ENCODE measurements at places on chromosomes 11 and 22.

DNA sequence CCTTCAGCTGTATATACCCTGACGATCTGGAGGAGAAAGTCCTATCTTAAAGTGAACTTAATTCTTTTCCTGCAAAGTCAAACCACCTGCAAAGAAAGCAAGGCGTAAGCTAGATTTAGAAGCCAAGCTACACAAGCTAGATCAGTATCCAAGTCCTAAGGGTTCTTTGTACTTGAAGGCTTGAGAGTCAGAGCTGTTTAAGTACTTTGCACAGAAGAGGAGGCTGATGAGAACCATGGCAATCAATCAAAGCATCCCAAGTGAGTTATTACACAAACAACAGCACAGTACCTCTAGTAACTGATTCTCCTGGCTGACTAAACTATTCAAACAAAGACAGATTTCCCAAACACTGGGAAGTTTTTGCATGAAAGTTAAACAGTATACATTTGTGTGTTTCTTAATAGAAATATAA lies 1.9 kb downstream of the CDON start:
- no peak for DNase-seq

- DNase-seq, result no peak
Observed at GRCh38 chr11:63945477-63946163, 6.8 kb downstream of the NAA40 start.

- DNase-seq, result no peak
Observed at GRCh38 chr22:25061134-25061533, 108.6 kb downstream of the KIAA1671 start.

DNA sequence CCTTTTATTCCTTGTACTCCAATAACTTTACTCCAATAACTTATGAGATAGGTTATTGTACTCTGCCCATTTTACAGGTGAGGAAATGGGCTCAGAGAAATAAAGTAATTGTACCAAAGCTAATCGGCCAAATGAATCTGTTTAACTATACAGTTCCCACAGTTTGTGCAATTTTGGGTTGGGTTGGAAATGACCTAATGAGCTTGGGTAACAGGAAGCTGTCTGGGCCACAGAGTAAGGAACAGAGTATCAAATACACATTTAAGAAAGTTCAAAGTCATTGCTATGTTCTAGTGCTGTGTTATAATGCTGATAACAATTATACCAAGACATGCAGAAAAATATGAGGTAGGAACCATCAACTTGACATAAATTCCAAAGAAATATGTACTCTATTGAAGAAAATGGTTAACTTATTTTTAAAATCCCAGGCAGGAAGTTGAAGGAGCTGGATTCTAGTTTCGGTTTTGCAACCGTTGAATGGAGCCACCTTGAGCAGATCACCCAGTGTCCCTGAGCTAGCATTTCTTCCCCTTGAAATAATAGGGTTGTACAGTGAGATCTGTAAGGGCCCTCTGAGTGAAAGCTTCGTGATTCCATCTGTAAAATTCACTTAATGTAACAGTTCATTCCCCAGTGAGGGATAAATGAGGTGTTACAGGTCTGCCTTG lies 360.9 kb upstream of the NARS2 start:
- no peak for DNase-seq

DNA sequence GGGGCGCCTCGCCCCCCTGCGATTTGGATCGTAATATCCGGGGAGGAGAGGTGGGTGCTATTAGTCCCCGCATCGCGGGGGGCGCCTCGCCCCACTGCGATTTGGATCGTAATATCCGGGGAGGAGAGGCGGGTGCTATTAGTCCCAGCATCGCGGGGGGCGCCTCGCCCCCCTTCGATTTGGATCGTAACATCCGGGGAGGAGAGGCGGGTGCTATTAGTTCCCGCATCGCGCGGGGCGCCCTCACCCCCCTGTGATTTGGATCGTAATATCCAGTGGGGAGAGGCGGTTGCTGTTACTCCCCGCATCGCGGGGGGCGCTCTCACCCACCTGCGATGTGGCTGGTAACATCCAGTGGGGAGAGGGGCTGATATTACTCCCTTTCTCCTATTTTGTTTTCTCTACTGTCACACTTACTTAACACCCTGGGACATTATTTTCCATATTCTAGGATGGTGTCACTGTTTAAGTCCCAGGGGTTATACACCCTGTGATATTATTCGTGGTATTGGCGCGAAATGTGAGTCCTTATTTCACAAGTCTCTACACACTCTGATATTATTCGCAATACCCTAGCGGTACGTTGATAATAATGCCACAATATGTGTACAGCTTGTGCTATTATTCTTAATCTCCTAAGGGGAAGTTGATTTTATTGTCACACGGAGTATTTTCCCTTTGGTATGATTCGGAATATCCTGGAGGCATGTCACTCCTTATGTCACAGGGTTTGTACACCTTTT lies 57.8 kb upstream of the ALDH3B2 start:
- DNase-seq, result no peak

DNA sequence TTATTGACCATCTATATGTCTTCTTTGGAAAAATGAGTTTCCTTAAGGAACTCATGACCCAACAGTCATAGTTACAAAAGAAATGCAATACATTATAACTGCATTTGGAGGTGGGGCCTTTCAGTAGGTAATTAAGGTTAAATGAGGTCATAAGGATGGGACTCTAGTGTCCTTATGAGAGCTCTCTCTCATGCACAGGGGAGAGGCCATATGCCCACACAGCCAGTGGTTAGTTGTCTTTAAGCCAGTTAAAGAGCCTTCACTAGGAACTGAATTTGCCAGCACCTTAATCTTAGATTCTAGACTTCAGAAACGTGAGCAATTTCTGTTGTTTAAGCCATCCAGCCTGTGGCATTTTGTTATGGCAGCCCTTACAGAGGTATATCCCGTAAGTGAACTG lies 27.3 kb downstream of the INTS4 start:
- DNase-seq, result no peak

- DNase-seq, result no peak
Observed at GRCh38 chr11:92861634-92862033, 107.8 kb upstream of the MTNR1B start.

GRCh38 chr11:108324587-108324986 lies 101.7 kb downstream of the ATM start:
- no peak for DNase-seq

DNA sequence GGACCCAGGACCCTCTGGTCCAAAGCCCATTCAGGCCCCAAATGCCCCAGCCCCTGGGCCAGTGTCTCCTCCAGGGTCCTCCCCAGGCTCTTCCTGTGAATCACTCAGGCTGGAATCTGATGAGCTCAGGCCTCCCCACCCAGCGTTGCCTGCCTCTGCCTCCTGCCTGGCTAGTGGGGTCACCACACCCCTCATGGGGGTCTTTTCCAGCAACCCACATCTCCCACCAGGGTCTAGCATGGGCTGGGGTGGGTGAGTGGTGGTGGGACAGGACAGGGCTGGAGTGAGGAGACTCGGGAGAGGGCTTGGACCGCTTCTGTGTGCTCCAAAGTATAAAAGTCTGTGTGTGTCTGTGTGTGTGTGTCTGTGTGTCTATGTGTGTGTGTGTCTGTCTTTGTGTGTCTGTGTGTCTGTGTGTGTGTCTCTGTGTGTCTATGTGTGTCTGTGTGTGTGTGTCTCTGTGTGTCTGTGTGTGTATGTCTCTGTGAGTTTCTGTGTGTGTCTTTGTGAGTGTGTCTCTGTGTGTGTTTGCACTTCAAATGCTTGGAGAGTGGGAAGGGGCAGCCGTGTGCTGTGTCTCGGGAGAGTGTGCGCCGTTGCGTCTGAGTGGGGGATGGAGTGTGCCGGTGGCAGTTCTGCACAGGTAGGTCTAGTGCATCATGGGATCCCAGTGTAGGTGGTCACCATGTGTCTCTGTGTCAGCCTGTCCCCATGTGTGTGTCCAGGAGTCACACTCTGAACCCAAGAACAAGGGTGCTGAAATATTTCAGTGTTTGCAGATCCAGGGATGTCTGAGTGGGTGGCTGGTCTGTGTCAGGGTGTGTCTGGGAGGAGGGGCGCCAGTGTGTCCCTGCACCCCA lies 8.8 kb downstream of the RIN1 start:
- DNase-seq, result no peak

DNA sequence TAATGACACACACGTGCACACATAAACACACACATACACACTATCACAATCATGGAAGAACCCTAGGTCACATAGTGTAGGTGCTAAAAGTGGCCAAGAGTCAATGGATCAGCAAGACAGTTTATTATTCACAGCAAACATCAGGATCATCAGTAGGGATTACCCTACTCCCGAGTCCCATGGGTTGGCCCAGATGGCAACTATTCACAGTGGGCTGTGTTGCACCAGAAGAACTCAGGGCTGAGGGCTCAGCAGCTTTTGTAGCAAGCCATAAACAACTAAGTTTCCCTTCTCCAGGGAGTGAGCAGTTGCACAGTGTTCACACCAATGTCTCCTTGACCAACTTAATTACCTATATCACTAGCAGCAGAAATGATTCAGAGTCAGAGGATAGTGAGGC lies 20.8 kb downstream of the PRDM11 start:
- DNase-seq, result no peak

DNA sequence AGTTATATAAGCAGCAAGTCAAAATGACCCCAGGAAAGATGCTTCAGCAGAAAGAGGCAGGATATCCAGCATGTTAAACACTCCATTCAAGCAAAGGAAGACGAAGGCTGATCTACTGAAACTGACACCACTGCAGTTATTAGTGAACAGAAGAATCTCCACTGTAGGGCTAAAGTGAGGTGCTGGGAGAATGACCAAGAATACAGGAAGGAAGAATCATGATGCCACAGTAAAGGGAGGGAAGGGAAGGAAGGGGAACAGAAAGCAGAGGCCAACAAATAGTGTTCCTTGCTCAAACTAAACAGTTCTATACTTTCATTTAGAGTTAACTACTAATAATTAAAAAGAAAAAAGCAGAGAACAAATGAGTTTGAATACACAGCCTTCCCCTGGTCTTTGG lies 92.5 kb downstream of the SIK3 start:
- DNase-seq, result no peak

DNA sequence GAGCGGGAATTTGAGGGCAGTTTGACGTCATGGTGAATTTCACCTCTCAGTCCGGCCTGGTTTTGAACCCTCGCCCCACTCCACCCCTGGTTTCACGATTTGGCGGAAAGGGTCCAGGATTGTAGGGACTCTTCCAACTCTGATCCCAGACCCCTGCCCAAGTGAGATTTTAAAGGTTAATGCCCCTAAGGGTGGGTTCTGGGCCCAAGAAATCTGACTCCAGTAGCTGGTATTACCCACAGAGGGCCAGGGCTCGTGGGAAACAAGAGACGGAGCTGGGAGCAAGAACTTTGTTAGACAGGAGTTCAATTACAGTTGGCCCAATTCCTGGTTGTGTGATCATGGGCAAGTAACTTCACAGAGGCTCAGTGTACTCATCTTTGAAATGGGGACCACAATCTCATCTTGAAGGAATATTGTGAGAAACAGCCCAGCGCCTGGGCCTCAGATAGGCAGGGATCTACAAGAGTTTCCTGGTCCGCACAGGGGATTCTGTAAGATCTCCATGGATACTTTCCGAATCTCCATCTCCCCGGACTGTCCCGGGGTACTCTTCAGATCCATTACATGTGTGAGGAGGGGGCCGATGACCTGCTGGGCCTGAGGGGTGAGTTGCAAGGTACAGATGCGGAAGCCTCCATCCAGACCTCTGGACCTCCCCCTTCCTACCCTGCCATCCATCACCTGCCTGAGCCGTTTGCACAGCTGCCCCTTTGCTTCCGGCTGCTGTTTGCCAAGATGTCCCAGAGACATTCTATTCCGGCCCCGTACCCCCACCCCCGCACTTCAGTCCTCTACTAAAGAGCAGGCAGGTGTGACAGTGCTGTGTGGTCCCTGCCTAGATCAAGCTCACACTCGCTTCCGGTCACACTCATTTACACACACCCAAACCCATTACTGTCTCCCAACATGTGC lies 687 bp upstream of the CALCA start:
- DNase-seq, result no peak

GRCh38 chr11:65491163-65491465 lies 7.7 kb upstream of the MALAT1 start:
- DNase-seq, result no peak

DNA sequence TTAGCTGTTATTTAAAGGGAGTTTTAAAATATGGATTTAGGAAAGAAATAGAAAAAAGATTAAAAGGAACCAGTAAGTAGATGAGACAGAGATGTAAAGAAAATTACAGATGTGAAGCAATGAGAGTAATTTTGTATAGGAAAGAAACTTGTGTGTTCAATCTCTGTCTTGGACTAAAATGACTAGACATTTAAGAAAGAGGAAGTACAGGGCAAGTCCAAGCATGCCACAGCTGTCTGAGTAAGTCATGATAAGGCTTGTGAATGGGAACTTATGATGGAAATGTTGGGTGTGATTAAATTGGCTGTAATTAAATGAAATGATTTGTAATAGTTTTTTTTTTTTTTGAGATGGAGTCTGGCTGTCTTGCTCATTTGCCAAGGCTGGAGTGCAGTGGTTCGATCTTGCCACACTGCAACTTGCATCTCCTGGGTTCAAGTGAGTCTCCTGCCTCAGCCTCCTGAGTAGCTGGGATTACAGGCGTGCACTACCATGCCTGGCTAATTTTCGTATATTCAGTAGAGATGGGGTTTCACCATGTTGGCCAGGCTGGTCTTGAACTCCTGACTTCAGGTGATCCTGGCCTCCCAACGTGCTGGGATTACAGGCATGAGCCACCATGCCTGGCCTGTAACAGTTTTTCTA lies 5.9 kb upstream of the ACY3 start:
- DNase-seq, result no peak

- no peak for DNase-seq
Observed at GRCh38 chr11:47714554-47715081, 551 bp downstream of the AGBL2 start.

GRCh38 chr11:22430141-22430541 lies 92.0 kb downstream of the SLC17A6 start:
- no peak for DNase-seq
